Activated T-cell treated with anti-CD3 and anti-CD28 coated beads, Interleukin-2, amount 50 U/mL, for 4 hours (primary cell): ENCODE measurements at places on chromosomes 4 and X. TPM values are rescaled to one million over a fixed set of nuclear protein-coding genes. Genes with fewer than 3 reads are reported as not detected.

The RHOXF2B gene
- 0.13 TPM for total RNA-seq

GRCh38 chr4:167918077-167918476, 174.3 kb upstream of the ANXA10 start:
- DNase-seq = no peak

GRCh38 chr4:148355442-148356123, 86.6 kb downstream of the NR3C2 start:
- no peak for DNase-seq

- no peak for DNase-seq
Observed at GRCh38 chr4:57496697-57497471, 386.7 kb upstream of the IGFBP7 start.

DNA sequence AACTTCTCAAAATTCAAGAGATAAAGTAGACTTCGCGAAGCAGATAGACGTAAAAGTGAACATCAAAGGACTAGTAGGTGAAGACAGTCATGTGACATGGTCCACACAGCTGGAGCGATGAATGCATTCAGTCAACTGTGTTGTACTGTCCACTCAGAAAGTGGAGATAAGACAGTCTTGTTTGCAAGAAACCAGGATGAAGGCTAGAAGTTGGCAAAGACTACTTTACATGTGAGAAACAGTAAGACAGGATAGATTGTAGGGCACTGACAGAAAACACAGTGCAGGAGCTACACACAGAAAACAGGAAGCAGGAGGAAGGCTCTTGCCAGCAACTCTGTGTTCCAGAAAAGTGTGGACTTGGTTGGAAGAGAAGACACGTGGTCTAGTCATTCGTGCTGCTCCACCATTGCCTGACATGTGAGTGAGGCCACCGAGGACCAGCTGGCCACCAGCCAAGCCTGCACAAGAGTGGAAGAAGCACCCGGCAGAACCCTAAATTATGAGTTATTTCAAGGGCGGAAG, 78.9 kb downstream of the FAT1 start:
- DNase-seq = no peak

DNA sequence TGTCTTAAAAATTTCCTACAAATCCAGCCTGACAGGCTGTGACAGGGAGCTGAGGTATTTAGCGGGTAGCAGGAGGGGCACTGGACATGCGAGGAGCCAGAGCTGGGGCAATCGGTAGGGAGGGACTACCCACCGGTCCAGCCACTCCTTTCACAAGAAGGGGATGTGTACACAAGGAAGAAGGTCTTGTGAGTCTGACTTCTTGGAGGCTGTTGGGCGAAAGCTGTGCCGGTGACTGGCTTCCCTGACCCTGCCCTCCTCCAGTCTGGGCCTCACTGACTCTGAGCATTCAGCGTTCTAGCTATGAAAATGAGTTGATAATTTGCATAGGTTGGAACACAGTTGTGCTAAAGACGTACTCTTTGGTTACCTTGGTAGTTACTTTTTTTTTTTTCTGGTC, 12.7 kb upstream of the CXCL8 start:
- DNase-seq = no peak
